ENCODE measurements at places on chromosomes 1 and 21. TPM values are rescaled to one million over a fixed set of nuclear protein-coding genes. Genes with fewer than 3 reads are reported as not detected.
A peak's percentile ranks its signal among the peaks of the same experiment; 100 is the strongest.

DNA sequence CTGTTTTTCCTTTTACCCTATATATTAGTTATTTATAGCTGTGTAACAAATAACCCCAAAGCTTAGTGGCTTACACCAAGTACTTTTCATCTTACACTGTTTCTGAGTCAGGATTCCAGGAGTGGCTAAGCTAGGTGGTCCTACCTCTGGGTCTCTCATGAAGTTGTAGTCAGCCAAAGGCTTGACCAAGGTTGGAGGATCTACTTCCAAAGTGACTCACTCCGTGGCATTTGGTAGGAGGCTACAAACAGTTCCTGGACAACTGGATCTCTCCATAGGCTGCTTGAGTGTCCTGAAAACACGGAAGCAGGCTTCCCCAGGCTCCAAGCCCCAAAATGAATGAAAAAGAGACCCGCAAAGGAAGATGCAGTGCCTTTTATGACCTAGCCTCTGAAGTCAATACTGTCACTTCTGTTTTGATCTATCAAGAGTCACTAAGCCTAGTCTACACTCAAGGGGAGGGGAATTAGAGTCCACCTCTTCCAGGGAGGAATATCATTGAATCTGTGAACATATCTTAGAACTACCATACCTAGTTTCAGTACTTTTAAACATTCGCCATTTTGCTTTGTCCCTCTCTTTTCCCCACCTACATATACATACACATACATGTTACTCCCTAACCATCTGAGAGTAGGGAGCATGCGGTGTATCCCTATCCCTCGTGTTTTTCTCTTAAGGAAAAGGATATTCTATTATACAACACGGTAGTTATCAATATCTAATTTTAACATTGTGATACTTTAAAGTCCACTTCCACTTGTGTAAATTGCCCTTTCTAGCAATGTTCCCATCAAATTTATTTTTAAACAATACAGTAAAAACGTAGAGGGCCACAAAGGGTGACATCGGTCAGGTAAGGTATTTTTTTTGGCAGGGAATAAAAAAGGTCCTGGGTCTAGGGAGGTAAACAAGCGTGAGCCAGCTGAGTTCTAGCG lies 67.2 kb downstream of the SLC35A3 start:
- DNase-seq: peak; percentile 9

- DNase-seq: no peak
Measured at GRCh38 chr1:248714248-248714647, 11.7 kb upstream of the OR14I1 start.

DNA sequence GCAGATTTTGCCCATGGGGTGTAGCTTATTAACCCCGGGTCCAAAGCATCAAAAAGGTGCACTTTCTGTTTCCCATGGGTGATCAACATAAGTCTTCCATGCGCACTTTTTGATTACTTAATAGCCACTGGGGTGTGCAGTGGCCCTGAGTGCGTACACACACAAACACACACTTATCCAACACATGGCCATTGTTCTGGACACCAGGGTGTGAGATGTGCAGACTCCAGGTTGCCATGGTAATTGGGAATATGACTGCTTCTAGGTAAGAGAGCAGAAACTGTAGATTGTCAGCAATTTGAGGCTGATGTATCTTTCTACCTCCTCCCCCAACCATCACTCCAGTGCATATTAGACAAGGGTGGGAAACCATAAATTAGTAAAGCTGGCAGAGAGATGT lies 68.8 kb downstream of the MAB21L3 start:
- DNase-seq: no peak

- DNase-seq: no peak
Measured at GRCh38 chr1:235264327-235264726, 63.7 kb downstream of the ARID4B start.

DNA sequence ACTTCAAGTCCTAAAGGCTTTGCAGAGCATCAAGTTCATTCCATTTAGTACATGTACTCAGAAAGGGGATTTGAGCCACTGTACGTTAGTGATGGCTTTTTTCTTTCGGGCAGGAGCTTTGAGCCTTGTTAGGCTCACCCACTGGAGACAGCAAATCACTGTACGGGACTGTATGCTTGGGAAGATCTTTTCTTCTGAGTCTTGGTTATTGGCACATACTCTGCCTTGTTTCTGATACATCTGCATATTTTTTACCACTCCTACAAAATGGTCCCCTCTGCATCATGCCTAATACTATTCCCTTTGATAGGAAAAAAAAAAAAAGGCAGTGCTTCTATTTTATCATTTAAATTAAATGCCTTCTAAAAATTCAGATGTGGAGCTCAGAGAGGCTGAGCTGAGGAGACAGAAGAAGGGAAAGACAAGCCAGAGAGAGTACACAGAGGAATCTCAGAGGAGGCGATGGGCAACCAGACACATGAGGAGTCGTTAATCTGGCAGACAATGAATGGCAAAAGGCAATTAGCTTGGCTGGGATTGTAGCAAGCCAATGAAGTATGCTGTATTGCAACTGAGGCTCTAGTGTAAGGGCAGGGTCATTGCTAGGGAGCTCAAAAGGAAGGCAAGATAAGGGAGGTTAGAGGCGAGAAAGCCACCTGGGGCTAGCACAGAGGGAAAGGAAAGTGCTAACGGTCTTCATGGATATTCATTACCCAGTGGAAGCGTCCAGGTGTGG lies 39.4 kb downstream of the PHC2 start:
- no peak for DNase-seq

GRCh38 chr21:17513214-17514123 lies 626 bp downstream of the CXADR start:
- peak; percentile 63 for DNase-seq

GRCh38 chr1:201729973-201730608 lies 98.9 kb upstream of the IPO9 start:
- DNase-seq: no peak

DNA sequence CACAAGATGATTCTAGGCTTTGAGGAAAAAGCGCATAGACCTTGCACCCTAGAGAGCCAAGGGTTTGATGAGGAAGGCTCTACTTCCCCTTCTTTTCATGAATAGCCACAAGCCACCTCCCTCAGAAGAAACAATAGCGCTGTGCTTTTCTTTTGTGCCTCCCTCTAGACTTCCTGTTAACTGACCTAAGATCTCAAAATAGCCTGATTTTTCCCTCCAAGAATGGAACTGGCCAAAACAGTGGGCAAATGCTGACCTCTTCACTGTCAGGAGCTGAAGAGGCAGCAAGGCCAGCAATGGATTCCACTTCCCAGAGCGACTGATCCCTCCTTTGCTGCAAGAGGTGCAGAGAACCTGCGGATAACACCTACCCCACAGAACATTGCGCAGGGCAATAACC lies 362.8 kb downstream of the KCNH1 start:
- no peak for DNase-seq

DNA sequence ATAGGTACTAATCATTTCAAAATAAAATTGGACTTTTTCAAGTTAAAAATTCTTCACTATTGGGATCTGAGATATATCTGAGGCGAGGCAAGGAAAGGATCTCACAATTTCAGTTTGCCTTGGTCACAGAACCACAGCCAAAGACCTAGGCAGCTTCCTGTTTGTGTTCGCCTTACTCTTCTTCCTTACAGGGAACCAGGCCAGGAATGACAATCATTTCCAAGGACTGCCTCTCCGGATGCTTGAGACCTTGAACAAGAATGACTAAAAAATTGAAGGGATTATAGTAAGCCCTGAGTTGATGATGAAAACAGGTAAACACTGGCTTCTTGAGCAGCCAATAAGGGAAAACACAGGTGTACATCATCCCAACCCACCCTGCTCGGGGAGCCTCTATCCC lies 35.2 kb upstream of the SERBP1 start:
- no peak for DNase-seq

- no peak for DNase-seq
Measured at GRCh38 chr1:49036700-49037099, 260.0 kb upstream of the BEND5 start.

DNA sequence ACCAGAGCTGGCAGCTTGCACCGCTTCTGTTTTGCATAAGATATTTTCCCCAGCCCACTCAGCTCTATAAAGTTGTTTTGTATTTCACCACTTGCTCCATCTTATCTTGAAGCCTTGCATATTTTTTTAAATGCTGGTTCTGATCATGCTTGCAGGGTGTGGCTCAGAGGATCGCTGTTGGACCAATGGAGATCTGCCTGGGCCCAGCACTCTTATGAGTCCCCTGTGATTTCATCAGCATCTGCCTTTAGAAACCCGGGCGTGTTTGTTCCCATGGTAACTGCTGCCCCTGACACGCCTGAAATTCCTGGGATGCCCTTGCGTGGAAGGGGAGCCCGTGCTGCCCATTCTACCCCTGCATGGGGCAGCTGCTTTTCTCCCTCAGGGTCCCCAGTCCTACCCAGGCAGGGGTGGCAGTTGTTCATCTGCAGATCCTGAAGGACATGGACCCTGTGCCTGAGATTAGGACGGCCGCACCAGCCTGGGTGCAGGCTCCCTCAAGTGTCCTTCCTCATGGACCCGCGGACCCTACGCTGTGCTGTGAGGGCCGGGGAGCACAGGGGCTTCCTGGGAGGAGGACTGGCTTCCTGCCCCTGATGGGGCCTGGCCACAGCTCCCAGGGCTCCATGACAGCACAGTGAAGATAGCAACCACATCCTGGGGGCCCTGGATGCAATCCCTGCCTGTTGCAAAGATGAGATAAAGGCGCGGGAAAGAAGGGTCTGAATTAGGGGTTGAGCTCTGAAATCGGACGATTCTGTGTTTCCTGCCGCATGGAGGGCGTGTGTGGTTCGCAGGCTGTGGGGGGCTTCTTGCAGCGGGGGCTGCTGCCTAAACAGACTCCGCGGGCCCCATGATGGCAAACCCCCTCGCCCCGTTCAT lies 226.5 kb downstream of the SDCCAG8 start:
- DNase-seq: no peak

DNA sequence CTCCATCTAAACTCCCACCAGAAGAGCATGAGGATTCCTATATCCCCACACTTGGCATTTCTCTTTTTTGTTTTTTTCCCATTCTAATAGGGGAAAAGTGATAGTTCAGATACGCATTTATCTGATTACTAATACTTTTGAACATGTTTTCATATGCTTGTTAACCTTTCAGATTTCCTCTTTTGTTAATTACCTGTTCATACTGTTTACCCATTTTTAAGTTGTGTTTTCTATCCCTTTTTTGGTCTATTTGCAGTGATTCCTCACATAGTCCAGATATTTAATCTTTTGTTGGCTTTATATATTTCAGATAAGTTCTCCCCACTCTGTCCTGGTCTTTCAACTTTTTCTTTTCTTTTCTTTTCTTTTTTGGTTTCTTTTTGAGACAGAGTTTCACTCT lies 13.6 kb upstream of the PIGK start:
- DNase-seq: no peak

DNA sequence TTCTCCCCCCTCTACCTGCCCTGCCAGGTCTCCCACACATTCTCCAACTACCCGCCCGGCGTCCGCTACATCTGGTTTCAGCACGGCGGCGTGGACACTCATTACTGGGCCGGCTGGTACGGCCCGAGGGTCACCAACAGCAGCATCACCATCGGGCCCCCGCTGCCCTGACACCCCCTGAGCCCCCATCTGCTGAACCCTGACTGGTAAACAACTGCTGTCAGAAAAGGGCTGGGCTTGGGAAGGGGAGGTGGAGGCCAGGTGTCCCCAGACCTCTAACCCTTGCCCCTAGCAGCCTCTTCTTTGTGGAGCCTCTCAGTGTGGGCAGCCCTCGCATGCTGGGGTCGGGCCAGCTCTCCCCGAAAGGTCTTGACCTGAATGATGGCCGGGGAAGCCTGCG lies 2.9 kb upstream of the FBXO6 start:
- DNase-seq: no peak

GRCh38 chr1:191575746-191576145 lies 582.5 kb upstream of the RGS18 start:
- DNase-seq: no peak

DNA sequence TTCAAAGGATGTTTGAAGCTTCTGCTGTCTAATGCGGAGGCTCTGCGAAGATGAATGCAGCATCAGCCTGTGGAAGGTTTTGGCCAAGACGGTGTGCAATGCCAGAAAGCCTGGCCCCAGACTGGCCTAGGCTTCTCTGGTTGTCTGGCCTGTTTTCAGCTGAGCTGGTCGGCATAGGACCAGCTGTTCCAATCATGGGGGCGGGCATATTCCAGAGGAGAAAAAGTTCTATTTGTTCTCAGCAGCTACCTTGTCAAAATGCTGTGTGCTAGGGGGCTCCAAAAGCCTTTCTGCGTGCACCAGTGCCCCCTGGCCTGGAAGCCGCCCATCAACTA lies 57.6 kb downstream of the TGFB2 start:
- no peak for DNase-seq

- no peak for DNase-seq
Measured at GRCh38 chr1:153607381-153607780, 5.6 kb downstream of the S100A16 start.

DNA sequence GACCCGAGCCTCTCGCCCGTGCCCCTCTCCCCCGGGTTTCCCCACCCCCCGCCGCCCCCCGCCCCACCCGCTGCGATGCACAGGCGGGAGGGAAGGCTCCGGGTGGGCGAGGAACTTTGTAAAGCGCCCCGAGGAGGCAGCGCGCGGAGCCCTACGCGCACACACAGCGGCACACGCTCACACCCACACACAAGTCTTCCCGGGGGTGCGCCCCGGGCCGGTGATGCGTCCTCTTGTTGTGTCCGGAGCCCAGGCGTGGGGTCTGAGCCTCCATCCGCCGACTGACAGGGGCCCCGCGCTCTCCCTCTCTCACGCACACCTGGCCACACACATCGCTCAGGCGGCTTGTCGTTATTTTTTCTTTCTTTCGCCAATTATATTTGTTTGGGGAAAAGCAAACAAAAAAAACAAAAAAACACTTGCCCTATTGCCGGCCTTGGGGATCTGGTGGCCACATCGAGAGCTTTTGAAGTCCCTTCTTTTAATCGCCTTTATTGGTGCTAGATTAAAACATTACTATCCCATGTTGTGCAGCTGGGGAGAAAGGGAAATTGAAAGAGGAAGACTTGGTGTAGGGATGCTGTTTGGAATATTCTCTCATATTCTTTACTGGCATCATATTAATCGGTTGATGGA lies 770 bp downstream of the NTNG1 start:
- peak; percentile 51 for DNase-seq

DNA sequence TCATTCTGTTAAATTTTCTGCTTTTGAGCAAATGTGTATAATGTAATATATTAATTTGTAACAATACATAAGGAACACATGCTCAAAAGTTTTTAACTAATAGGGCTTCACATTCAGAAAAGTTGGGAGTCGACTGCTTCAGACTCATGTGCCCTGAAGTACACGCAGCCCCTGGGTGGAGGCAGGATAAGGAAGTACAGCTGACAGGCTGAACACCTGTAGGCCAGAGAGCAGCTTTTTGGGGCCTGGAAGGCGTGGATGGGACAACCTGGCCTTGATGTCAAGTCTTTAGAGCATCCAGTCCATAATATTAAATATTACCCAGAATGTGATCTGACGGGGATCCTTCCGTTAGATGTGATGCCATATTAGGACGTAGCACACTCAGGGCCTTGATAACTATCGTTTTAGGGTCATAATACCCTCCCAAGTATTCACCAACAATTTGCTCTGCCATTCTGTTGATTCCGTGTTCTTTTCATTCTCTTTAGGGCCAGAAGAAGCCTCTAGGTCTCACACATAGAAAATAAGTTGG lies 485.2 kb downstream of the SIPA1L2 start:
- DNase-seq: no peak

Gene ESPN
- 3.2 TPM for polyA plus RNA-seq

Gene BEND5
- 8.7 TPM for polyA plus RNA-seq

Gene FAM110D
- polyA plus RNA-seq: 0.49 TPM

Gene GJA8
- polyA plus RNA-seq: not detected

Gene ATF3
- polyA plus RNA-seq: 34.5 TPM
